Activated CD4-positive, alpha-beta T cell treated with anti-CD3 and anti-CD28 coated beads for 48 hours (primary cell): ENCODE measurements at places on chromosomes 1 and 21.

GRCh38 chr1:19831441-19831840 lies 16.4 kb upstream of the RNF186 start:
- DNase-seq: no peak

GRCh38 chr21:45423201-45423955 lies 18.4 kb downstream of the COL18A1 start:
- DNase-seq: no peak

GRCh38 chr1:185288435-185288834 lies 28.6 kb downstream of the IVNS1ABP start:
- DNase-seq: no peak

GRCh38 chr1:230288641-230289349 lies 137.3 kb downstream of the PGBD5 start:
- no peak for DNase-seq

DNA sequence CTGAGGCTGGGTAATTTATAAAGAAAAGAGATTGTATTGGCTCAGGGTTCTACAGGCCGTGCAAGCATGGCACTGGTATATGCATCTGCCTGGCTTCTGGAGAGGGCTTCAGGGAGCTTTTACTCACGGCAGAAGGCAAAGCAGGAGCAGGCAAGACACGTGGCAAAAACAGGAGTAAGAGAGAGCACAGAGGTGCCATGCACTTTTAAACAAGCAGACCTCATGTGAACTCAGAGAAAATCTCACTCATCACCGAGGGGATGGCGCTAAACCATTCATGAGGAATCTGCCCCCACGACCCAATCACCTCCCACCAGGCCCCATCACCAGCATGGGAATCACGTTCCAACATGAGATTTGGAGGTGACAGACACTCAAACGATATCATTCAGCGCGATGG lies 400.7 kb upstream of the RUNX1 start:
- no peak for DNase-seq
